ENCODE measurements at places on chromosomes 7 and 10.

DNA sequence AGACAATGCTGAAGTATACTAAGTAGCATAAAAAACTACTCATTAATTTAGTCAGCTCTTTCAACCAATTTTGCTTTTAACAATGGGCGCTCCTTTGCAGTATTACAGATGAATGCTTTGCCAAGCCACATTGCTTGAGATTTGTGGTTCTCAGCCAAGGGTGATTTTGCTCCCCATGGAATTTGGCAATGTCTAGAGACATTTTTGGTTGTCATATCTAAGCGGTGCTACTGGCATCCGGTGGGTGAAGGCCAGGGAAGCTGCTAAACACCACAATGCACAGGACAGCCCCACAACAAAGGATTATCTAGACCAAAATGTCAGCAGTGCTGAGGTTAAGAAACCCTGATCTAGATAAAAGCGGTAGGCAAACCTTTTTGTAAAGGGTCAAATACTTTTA, 112.0 kb downstream of the UBE2H start:
- DNase-seq: no peak

DNA sequence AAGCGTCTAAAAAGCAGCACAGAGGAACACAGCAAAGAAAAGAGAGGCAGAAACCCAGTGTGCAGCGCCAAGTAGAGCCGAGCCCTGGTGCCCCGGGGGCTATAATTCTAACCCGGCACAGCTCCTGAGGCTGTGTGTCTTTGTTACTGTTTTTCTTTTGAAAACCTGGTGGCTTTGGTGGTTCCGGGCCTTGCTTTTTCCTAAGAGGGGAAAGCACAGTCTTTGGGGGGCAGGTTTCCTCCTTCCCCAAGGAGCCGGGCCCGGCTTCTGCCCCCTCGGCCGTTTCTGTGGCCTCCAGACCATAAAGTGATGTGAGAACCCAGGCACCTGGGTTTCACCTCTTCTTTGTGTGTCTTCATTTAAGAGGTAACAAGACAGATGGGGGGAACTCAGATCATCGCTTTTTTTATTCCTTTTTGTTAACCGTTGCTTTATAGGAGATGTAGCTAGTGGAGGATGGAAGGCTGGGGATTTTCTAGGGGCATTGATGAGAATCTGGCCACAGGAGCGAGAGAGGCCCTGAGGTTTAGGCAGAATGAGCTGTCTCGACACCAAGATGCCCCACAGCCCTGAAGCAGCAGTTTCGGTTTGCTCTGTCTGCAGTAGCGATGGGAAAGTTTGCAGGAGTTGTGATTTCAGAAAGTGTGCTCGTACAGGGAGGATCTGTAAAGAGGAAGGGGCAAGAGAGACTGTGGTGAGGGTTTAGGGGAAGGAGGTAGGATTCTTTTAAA, 367.8 kb upstream of the GALNT17 start:
- DNase-seq: no peak

DNA sequence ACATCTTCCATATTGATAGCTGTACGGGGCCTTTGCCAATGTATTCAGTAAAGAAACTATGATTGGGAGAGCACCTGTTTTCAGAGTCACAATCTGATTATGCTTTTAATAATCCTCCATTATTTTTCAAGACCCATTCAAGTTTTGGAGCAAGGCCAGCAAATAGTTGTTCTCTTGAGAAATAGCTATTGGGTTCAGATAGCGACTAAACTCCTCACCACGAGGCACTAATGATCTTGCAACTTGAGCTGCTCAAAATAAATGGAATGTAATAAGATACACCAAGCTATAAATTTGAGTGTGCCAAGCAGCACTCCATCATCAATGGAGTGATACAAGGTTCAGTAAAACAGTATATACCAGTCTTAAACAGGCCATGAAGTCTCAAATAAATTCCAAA, 7.4 kb upstream of the MALRD1 start:
- DNase-seq: no peak

DNA sequence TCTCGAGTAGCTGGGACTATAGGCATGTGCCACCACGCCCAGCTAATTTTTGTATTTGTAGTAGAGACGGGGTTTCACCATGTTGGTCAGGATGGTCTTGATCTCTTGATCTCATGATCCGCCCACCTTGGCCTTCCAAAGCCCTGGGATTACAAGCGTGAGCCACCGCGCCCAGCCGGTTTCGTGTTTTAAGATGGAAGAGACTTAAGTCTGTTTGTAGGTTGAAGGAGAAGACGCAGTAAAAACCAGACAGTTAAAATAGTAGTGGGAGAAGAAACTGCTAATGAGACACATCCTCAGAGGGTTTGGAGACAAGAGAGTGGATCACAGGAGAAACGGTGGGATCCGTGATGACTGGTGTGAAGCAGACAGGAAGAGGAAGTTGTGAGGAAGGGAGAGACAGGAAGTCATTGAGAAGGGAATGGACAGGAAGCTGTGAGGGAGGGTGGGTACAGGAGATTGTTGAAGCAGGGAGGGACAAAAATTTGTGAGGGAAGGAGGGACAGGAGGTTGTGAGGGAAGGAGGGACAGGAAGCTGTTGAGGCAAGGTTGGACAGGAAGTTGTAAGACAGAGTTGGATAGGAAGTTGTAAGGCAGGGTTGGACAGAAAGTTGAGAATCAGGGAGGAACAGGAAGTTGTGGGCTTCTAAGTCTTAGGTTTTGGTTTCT, 115.5 kb downstream of the WDFY4 start:
- DNase-seq: no peak

- DNase-seq: no peak
Measured at GRCh38 chr7:155754165-155754564, 58.1 kb downstream of the SHH start.

GRCh38 chr10:12432402-12433189, 83.2 kb downstream of the CAMK1D start:
- no peak for DNase-seq

- no peak for DNase-seq
Measured at GRCh38 chr10:1158066-1158465, 101.9 kb downstream of the WDR37 start.

GRCh38 chr10:97456686-97457065, 10.7 kb downstream of the ZDHHC16 start:
- no peak for DNase-seq

DNA sequence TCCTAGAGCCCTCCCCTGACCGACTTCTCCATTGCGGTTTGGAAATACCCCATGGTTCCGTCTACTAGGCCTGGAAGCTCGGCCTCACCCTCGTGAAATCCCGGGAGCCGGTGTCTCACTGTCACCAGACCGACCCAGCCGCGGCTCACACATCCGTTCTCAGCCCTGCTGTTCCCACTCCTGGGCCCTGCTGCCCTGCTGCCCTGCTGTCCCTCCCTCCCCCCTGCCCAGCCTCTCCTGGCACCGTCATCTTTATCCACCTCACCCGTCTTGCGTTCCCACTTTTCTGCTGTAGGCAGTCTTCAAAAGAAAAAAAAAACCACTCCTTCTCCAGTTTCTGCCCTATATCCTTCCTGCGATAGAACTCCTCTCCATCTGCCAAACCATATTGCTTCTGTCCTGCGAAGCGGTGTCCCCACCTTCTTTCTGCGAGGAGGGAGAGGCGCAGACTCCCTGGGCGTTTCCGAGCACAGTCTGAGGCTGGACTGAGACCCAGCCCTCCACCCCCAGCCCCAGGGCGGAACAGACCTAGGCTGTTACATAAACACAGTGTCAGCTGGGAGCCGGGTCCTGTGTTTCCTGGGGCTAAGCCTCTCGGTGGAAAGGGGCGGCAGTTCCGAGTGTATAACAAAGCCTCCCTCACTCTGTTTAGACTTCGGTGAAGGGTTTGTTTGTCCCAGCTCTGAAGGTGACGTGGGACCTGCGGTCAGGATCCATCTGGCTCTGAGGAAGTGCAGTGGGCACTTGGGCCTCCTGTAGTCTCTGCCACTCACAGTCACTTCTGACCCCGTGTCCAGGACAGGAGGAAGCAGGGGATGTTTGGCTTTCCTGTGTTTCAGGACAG, 2.8 kb downstream of the AGAP3 start:
- no peak for DNase-seq

GRCh38 chr10:121102706-121103105, 251.5 kb downstream of the WDR11 start:
- no peak for DNase-seq

DNA sequence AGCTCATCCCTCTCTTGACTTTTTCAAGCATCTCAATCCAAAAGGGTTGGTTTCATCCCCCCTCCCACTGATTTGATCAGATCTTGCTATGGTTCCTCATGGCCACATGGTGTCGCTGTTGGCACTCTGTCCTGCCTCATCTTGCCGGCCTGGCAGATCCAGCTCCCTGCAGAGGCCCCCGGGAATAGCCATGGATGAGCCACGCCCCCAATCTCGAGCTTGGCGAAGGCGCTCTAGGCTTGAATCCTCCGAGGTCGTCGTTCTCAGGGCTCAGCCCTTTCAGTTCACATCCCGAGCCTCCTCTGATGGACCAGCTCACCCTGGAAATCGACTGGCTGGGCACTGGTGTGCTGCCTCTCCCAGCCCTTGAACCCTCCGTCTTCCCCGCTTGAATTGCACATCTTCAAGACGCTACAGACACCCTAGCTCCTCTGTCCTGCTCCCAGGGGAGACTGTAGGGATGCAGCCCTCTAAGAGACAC, 628.7 kb downstream of the TYW1 start:
- DNase-seq: no peak

DNA sequence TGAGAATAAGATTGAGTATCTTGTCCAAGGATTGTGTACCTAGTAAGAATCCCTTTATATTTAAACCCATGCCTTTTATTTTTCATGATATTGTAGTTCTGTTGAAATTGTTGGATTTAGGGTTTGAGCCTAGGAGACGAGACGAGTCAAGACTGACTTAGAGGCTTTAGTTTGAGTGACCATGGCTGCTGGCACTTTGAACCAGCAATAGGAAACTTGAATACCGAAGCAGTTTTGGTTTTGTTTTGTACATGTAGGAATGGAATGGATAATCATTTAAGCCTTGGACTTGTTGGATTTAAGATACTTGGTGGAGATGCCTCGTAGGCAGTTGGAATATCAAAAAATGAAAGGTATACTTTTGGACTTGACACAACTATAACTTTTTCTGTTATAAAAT, 229.0 kb downstream of the BICC1 start:
- no peak for DNase-seq

DNA sequence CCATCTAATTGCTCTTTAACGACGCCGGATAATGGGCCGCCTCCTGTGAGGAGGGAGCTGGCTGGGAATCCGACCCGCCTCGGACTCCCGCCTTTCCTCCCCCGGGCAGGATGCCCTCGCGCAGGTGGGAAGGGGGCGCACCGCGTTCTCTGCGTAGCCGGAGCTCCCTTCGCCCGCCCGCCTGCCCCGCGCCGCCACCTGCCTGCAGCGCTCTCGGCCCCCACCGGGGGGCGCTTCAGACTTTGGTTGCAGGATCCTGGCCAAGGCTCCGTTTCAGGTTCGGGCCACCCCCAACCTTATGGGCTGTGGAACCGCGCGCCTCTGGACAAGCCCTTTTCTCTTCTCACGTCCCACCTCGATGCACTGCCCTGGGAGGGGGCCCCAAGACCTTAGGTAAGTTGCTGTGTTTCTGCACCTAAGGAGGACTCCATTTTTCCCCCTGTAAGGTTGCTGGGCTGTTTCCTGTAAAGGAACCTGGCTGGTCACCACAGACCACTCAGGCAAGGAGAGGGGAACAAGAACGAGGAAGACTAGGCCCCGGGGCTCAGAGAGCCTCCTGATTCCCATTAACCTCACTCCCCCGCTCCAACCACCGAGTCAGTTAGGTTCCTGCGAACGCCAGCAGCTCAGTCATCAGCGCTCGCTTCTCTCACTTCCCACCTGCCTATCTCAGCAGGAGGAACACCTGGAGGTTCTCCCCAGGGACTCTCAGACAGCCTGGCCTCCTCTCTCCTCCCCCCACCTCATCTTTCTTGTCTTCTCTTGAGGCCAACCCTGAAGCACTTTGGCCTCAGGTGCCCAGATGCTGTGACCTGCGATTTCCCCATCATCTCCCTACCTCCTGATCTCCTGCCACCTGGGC, 11.3 kb upstream of the KAZALD1 start:
- no peak for DNase-seq

- no peak for DNase-seq
Measured at GRCh38 chr10:127296696-127297095, 100.3 kb upstream of the INSYN2A start.

DNA sequence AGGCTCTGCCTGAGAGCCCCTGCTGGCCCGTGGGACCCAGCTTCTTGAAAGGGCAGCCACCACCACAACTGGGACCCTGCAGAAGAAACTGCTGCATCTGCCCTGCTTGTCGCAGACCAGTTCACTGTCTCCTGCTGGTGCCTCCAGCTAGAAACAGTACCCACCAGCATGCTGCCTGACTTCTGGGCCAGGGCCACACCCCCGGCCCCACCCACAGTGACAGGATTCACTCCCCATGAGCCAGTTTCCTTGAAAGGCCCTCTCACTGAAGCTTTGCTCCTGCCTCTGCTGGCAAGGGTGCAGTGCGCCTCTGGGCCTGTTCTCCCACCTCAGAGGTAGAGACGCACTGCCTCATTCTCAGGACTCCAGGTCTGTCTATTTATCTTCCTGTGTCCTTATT, 32.4 kb downstream of the ANXA11 start:
- DNase-seq: no peak

DNA sequence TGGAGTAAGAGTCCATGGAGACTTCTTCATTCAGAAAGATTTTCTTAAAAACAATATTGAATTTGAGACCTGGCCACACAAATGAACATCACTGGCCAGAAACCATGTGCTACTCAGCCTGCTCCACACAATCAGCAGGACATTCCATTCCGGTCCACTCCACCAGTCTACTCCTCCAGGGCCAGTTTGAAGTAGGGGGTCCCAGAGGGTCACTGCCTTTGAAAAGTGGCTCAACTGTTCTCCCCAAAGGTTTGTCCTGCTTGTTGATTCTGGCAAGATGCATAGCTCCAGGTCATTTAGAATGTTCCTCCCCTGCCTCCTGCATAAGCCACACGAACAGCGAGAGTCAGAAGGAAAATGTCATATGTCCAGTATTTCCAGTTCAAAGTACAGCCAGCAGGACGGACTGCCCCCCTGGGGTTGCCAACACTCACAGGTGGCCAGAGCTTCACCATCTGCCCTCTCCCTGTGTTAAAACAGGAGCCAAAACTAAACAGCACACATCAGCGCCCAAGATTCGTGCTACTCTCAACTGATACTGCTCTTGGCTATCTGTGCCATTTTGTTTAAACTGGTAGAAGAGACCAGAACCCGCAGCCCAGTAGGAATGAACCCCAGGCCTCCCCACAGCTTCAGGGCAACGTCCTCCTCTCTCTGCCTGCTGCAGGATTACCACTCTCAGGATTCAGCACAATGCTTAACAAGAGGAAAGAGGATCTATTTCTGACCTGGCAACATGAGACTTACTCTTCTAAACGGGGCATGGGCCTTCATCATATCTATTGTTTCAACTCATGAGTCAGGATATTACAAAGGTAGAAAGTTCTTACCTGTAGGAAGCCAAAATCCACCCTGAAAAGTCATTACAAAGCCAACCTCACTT, 11.3 kb downstream of the GRB10 start:
- no peak for DNase-seq

- DNase-seq: no peak
Measured at GRCh38 chr10:64396105-64396708, 875.0 kb downstream of the REEP3 start.

- no peak for DNase-seq
Measured at GRCh38 chr10:110074758-110075671, 67.2 kb downstream of the ADD3 start.

- no peak for DNase-seq
Measured at GRCh38 chr7:31051598-31052486, at the start of gene ADCYAP1R1. Gene ADCYAP1R1 (plus strand): TSS chr7:31052308. CDS start chr7:31063265, 10,957 bp downstream.
